ENCODE measurements at places on chromosomes 1 and 21. TPM values are rescaled to one million over a fixed set of nuclear protein-coding genes. Genes with fewer than 3 reads are reported as not detected.

Gene GPR37L1
- not detected for polyA plus RNA-seq

- H3K4me1 ChIP-seq: no peaks in the 10 kb centered on the region
- H3K4me3 ChIP-seq: no peak overlapping the region
- peaks cover 9% of the 10 kb centered on the region for H3K27me3 ChIP-seq
- no peak overlapping the region for H3K27ac ChIP-seq
- DNase-seq: no peak
- no peaks in the 10 kb centered on the region for H3K36me3 ChIP-seq
These were observed 33.0 kb upstream of the TRABD2B start for GRCh38 chr1:48030211-48030610.

- H3K36me3 ChIP-seq: no peaks in the 10 kb centered on the region
- H3K27me3 ChIP-seq: peaks cover 2% of the 10 kb centered on the region
These were observed 29.5 kb downstream of the AK4 start for GRCh38 chr1:65177457-65177856.

- H3K27me3 ChIP-seq: peaks cover 2% of the 10 kb centered on the region
- H3K27ac ChIP-seq: no peak overlapping the region
- H3K36me3 ChIP-seq: no peaks in the 10 kb centered on the region
- DNase-seq: no peak
These were observed 13.9 kb upstream of the PSMB2 start for GRCh38 chr1:35655196-35655595.
